Lung microvascular endothelial cell (primary cell): ENCODE measurements at places on chromosomes 5 and 9.

GRCh38 chr5:62606878-62607277 is 28.3 kb downstream of the LRRC70 start:
- DNase-seq: no peak

- DNase-seq: no peak
These were observed 798.5 kb upstream of the ARRDC3 start for GRCh38 chr5:92181656-92182055.

GRCh38 chr9:121674952-121675351 is 23.5 kb downstream of the DAB2IP start:
- DNase-seq: peak; percentile 44

GRCh38 chr5:73606206-73606753 is 19.7 kb upstream of the ARHGEF28 start:
- DNase-seq: no peak

- DNase-seq: no peak
These were observed 28.3 kb downstream of the WWC1 start for GRCh38 chr5:168319774-168320173.

GRCh38 chr5:87398981-87399614 is 13.6 kb downstream of the CCNH start:
- no peak for DNase-seq

GRCh38 chr5:52743012-52743411 is 44.7 kb upstream of the ITGA1 start:
- DNase-seq: peak; percentile 76

DNA sequence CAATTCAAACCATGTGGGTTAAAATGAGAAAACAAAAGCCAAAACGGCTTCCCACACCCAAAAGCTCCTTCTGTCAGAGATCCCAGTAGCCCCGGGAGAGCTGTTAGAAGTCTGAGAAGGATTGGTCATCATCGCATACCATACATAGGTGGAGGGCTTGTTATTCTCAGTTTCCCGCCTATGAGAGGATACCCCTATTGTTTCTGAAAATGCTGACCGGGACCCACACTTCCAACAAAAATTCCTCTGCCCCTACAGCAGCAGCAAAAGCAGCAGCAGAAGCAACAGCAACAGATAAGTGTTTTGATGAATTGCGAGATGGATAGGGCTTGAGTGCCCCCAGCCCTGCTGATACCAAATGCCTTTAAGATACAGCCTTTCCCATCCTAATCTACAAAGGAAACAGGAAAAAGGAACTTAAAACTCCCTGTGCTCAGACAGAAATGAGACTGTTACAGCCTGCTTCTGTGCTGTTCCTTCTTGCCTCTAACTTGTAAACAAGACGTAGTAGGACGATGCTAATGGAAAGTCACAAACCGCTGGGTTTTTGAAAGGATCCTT is at the start of gene TEK:
TSS of gene TEK (plus strand) at position 245 of the 561 bp plus-strand sequence. CDS start 366 bp downstream, outside the sequence.
- DNase-seq: peak; percentile 61

- DNase-seq: no peak
These were observed 1203.4 kb downstream of the MAT2B start for GRCh38 chr5:164708831-164709230.

DNA sequence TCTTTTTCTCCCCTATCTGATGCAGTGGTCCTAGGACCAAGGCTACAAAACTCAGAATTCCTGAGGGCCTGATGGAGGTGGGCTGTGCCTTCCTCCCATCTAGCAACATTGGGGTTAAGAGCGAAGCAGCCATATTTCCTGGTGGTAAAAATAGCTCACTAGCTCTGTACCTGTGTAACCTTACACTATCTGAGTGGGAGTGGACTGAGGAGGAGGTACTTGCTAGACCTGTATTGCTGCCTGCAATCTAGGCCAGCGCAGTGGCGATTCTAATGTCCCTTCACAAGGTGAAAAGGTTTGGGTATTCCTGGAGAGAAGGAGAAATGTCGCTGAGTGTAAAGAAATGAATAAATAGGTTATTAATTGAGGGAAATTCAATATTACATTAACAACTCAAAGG is 80.2 kb upstream of the LIFR start:
- DNase-seq: no peak

GRCh38 chr5:115069087-115069968 is 100.4 kb downstream of the TRIM36 start:
- DNase-seq: peak; percentile 67

DNA sequence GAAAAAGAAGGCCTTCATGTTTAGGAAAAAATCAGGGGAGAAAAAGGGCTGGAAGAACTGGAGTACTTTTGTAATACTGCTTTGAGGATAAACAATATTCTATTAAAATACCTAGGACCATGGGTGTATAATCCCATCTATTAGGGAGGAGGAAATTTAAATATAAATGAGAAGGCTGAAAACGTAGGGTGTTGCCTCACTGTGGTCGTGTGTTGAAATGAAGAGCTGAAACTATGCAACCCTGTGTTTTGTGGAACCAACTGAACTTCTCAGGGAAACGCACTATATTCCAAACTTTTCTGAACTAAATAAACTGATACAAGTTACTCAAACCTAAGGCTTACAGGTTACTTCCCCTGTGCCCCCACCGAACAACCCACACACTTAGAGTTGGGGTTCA is 4.5 kb upstream of the CNTLN start:
- DNase-seq: no peak

- no peak for DNase-seq
These were observed 586.4 kb downstream of the TAF11L14 start for GRCh38 chr5:18220631-18221030.
